ENCODE measurements at places on chromosomes 1 and 21.

DNA sequence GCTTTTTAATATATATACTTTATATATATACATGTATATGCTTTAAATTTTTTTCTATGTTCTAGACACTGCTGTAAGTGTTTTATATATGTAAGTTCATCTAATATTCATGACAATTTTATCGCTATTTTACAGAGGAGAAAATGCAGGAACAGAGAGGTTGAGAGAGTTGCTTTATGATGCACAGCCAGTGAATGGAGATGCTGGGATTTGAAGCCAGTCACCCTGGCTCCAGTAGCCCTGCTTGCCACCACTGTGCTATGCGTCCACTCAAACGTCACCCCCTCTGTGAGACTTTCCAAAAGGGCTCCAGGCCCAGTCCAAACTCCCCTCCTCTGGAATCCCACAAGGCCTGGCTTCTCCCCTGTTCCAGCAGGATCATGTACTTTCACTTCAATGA is 91.0 kb upstream of the GRIK3 start:
- no peak overlapping the region for H3K4me3 ChIP-seq
- H3K27me3 ChIP-seq: no peaks in the 10 kb centered on the region
- no peaks in the 10 kb centered on the region for H3K36me3 ChIP-seq
- no peak overlapping the region for H3K27ac ChIP-seq
- no peaks in the 10 kb centered on the region for H3K4me1 ChIP-seq

GRCh38 chr1:227729144-227729880 is 5.8 kb downstream of the JMJD4 start:
- no peaks in the 10 kb centered on the region for H3K27me3 ChIP-seq
- peak overlapping the region; percentile 61 for H3K4me3 ChIP-seq
- H3K4me1 ChIP-seq: peaks cover 18% of the 10 kb centered on the region
- H3K27ac ChIP-seq: peak overlapping the region; percentile 60
- H3K36me3 ChIP-seq: no peaks in the 10 kb centered on the region

DNA sequence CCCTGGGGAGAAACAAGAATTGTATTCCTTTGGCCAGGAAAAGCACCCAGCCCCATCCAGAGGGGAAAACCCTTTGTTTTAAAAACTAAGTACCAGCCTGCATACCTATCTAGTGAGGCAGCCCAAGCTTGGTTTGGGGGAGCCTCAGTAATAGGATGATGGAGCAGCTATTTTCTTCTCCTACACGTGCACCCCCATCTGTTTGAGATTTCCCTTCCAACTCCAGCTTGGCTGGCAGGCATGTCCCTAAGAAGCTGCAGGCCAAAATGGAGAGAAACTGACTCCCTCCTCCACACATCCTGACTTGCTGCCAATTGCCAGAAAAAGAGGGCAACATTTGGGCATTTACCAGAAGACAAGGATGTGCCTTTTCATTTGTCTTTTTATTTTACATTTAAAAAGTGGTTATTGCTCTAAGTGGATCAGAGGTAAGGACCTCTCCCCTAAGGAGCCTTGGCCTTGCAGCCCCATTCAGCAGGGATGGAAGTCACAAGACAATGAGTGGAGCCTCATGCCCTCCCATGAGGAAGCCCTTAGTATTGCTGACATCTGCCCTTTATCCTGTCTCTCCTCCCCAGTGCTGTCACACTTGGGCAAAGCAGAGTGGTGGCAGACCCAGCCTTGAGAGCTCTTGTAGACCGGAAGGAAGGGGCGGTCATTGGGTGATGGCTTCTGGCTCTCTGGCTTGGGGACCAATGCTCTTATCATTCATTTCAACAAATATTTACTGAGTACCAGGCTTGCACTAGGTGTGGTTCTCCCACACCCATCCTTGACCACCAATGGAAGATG is 8.6 kb downstream of the FNDC5 start:
- no peak overlapping the region for H3K4me3 ChIP-seq
- H3K27me3 ChIP-seq: no peaks in the 10 kb centered on the region
- no peaks in the 10 kb centered on the region for H3K36me3 ChIP-seq
- H3K27ac ChIP-seq: no peak overlapping the region
- DNase-seq: no peak
- no peaks in the 10 kb centered on the region for H3K4me1 ChIP-seq

DNA sequence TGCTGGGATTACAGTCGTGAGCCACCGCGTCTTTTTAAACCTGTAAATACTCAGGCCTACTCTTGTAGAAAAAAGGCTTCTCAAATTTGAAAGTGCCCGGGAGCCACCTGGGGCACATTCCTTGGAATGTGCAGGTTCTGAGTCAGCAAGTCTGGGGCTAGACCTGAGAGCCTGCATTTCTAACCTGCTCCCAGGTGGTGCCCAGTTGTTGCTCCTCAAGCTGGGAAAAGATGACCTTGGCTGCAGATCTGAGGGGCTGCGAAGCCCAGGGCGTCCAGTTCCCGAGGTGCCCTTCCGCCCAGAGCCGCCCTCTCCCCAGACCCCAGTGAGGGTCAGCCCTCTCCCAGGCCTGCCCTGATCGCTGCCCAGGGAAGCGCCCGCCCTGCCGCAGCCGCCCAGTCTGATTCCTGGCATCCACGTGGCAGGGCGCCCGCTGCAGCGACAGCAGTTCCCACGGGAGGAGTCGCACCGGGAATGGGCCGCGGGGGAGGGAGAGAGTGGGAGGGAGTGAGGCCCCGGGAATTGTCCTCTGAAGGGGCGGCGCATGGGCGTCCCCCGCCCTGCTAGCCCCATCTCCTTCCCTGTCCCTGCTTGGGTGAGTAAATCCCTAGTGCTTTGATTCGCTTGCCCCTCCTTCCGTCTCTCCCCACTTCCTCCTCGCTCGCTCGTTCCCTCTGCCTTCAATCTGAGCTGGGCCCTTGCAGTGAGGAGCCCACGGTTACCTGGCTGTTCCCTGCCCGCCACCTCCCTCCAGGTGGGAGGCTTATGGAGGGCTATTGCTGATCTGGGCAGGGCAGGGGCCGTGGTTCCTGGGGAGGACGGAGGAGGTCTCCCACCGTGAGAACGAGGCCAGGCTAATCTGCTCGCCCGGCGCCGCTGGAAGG is 18.8 kb upstream of the TENT5B start:
- no peaks in the 10 kb centered on the region for H3K4me1 ChIP-seq
- peak overlapping the region; percentile 87 for H3K27ac ChIP-seq
- H3K27me3 ChIP-seq: no peaks in the 10 kb centered on the region

- H3K27me3 ChIP-seq: no peaks in the 10 kb centered on the region
- no peak overlapping the region for H3K27ac ChIP-seq
- DNase-seq: no peak
- no peaks in the 10 kb centered on the region for H3K36me3 ChIP-seq
- no peak overlapping the region for H3K4me3 ChIP-seq
These were observed 20.7 kb downstream of the PEX14 start for GRCh38 chr1:10495475-10495817.

DNA sequence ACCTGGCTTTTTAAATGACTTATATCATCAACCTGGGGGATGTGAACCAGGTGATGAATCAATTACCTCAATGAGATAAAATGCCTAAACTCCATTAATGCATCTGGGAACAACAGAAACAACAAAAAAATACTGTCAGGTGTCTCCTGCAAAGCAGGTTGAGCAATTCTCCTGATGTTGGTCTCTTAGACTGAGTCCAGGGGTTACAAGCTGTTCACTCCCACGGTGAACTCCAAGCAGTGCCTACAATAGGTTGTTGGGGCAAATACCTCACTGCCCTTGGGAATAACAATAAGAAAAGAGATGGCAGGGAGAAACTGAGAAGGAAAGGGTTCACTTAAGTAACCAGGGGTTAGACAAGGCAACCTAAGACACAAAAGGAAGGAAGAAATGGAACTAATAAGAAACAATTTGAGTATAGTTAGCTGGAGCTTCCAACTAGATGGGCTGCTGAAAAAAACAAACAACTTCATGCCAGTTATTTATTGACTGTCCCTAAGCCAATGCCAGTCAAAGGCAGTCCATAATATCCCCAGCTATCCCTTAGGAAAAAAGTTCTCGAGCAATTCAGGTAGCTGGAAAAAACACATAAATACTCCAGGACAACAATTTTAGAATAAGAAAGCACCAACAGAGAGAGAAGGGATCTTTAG is 97.6 kb upstream of the MAGI3 start:
- H3K27ac ChIP-seq: peak overlapping the region; percentile 62
- peak; percentile 17 for DNase-seq
- peaks cover 4% of the 10 kb centered on the region for H3K4me1 ChIP-seq
- no peak overlapping the region for H3K4me3 ChIP-seq
- no peaks in the 10 kb centered on the region for H3K27me3 ChIP-seq

GRCh38 chr1:18422076-18422777 is 58.5 kb upstream of the KLHDC7A start:
- no peak for DNase-seq
- no peaks in the 10 kb centered on the region for H3K36me3 ChIP-seq
- H3K4me1 ChIP-seq: no peaks in the 10 kb centered on the region

- H3K4me3 ChIP-seq: no peak overlapping the region
- no peak for DNase-seq
- no peak overlapping the region for H3K27ac ChIP-seq
- no peaks in the 10 kb centered on the region for H3K4me1 ChIP-seq
These were observed 134.7 kb downstream of the DISC1 start for GRCh38 chr1:231761252-231761651.

GRCh38 chr1:156308078-156308477 is 9.0 kb upstream of the VHLL start:
- no peaks in the 10 kb centered on the region for H3K4me1 ChIP-seq
- DNase-seq: no peak
- no peaks in the 10 kb centered on the region for H3K27me3 ChIP-seq
- no peak overlapping the region for H3K4me3 ChIP-seq
- peaks cover 23% of the 10 kb centered on the region for H3K36me3 ChIP-seq
- H3K27ac ChIP-seq: no peak overlapping the region

GRCh38 chr21:18253799-18254198 is 9.2 kb downstream of the CHODL start:
- H3K36me3 ChIP-seq: no peaks in the 10 kb centered on the region
- no peaks in the 10 kb centered on the region for H3K4me1 ChIP-seq
- no peak overlapping the region for H3K27ac ChIP-seq
- no peak for DNase-seq
- no peak overlapping the region for H3K4me3 ChIP-seq
- H3K27me3 ChIP-seq: peaks cover 6% of the 10 kb centered on the region

DNA sequence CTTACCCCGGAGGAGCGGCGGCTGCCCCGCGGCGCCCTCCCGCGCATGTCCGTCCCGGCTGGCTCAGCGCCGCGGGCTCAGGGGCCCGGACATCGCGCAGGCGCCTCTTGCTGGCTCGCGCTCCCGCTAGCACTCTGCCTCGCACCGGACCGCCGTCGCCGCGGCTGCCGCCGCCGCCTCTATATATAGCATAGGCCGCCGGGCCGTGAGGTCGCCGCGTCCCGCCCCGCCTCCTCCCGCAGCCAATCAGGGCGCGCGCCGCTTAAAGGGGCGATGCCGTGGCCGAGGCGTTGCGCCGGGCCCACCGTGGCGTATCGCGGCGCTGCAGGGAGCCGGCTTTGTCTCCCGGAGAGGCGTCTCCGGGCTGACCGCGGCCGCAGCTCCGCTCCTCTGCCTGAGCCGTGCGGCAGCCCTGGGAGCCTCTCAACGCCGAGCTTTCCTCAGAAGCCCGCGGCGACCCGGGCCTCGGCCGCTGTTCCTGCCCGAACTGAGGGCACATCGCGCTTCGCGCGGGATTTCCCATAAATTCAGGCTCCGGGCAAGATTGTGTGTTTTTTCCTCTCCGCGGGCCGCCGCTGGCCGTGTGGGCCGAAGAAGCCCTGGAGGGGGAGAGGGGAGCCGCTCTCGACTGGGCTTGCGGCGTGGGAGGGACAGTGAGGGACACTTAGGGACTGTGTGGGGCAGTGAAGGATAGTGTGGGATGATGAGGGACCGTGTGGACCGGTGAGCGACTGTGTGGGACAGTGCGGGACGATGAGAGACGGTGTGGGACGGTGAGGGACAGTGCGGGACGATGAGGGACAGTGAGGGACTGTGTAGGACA is at the start of gene ERRFI1:
TSS of gene ERRFI1 (minus strand) at position 157 of the 823 bp plus-strand sequence. CDS start 10,690 bp downstream, outside the sequence.
- H3K36me3 ChIP-seq: no peaks in the 10 kb centered on the region
- H3K27me3 ChIP-seq: no peaks in the 10 kb centered on the region
- peak within 1 kb of the TSS; percentile 89 for H3K4me3 ChIP-seq
- H3K27ac ChIP-seq: peak within 1 kb of the TSS; percentile 99
- H3K4me1 ChIP-seq: peaks cover 23% of the 10 kb centered on the region

GRCh38 chr1:234072793-234073192 is 168.3 kb downstream of the SLC35F3 start:
- no peak for DNase-seq
- no peak overlapping the region for H3K27ac ChIP-seq
- no peaks in the 10 kb centered on the region for H3K4me1 ChIP-seq
- no peak overlapping the region for H3K4me3 ChIP-seq
- no peaks in the 10 kb centered on the region for H3K27me3 ChIP-seq

GRCh38 chr1:1521331-1521730 is 9.4 kb downstream of the ATAD3A start:
- H3K4me3 ChIP-seq: no peak overlapping the region
- no peak for DNase-seq
- H3K4me1 ChIP-seq: no peaks in the 10 kb centered on the region
- no peak overlapping the region for H3K27ac ChIP-seq

GRCh38 chr1:57024428-57024827 is 58.6 kb upstream of the C8B start:
- DNase-seq: no peak
- H3K4me1 ChIP-seq: no peaks in the 10 kb centered on the region
- no peak overlapping the region for H3K27ac ChIP-seq
- H3K27me3 ChIP-seq: no peaks in the 10 kb centered on the region
- H3K4me3 ChIP-seq: no peak overlapping the region
- H3K36me3 ChIP-seq: no peaks in the 10 kb centered on the region

GRCh38 chr21:38929652-38930051 is 123.9 kb downstream of the ETS2 start:
- no peak overlapping the region for H3K27ac ChIP-seq
- H3K27me3 ChIP-seq: no peaks in the 10 kb centered on the region
- DNase-seq: no peak

GRCh38 chr1:182196897-182197870 is 135.7 kb upstream of the ZNF648 start:
- no peak overlapping the region for H3K27ac ChIP-seq
- peaks cover 27% of the 10 kb centered on the region for H3K4me1 ChIP-seq
- no peaks in the 10 kb centered on the region for H3K27me3 ChIP-seq
- no peak overlapping the region for H3K4me3 ChIP-seq
- DNase-seq: no peak
- H3K36me3 ChIP-seq: no peaks in the 10 kb centered on the region

GRCh38 chr21:25487046-25487594 is 120.2 kb downstream of the MRPL39 start:
- no peak overlapping the region for H3K27ac ChIP-seq
- no peaks in the 10 kb centered on the region for H3K4me1 ChIP-seq
- no peaks in the 10 kb centered on the region for H3K27me3 ChIP-seq
- no peak overlapping the region for H3K4me3 ChIP-seq
- H3K36me3 ChIP-seq: no peaks in the 10 kb centered on the region
- DNase-seq: no peak

DNA sequence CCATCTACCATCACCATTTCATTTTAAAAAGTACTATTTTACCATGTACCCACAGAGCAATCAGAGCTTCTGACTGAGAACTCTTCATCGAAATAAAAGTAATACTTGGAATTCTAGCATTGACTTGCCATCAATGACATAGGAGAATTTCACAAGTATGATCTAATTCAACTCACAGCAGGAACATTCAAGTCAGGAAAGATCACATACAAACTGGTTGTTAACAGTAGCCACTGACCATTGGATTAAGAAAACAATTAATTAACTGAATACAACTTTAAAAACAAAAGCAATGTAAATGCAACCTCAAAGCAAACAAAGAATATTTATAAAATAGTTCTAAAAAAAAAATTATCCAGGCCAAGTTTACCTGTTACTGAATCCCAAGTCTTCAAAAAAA is 18.8 kb downstream of the RNF115 start:
- no peak overlapping the region for H3K27ac ChIP-seq
- no peaks in the 10 kb centered on the region for H3K36me3 ChIP-seq
- H3K27me3 ChIP-seq: no peaks in the 10 kb centered on the region
- H3K4me1 ChIP-seq: no peaks in the 10 kb centered on the region
- no peak for DNase-seq
- no peak overlapping the region for H3K4me3 ChIP-seq

GRCh38 chr1:14873677-14874076 is 275.2 kb downstream of the KAZN start:
- DNase-seq: no peak
- H3K4me1 ChIP-seq: peaks cover 21% of the 10 kb centered on the region
- no peaks in the 10 kb centered on the region for H3K36me3 ChIP-seq
- no peak overlapping the region for H3K27ac ChIP-seq

Measured in pancreas (tissue), 10 donors.